ENCODE measurements at places on chromosomes 12 and 14.

GRCh38 chr12:62847709-62848108, 87.2 kb downstream of the PPM1H start:
- DNase-seq = no peak

- DNase-seq = no peak
Observed at GRCh38 chr14:102066041-102066451, 20.8 kb downstream of the HSP90AA1 start.

DNA sequence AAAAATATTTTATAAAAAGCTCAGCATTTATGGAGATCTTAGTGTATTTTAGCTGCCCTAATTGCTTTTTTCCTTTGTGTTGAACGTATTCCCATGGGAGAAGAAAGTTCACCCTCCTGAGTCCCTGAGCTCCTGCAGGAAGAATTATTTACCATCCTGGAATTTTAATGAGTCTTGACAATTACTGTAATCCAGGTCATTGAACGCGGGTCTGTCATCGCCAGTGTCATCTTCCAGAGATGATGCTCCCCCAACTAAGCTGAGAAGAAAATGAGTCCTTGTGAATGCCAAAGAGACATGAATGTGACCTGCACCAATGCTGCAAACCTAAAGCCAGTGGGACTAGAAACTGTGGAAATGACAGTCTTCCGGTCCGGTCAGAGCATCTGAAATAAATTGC, 129.5 kb downstream of the FBXL14 start:
- DNase-seq = no peak

- DNase-seq = no peak
Observed at GRCh38 chr14:47102472-47102871, 450.9 kb upstream of the RPL10L start.

GRCh38 chr12:132360906-132361777, 31.8 kb upstream of the GALNT9 start:
- DNase-seq = no peak

- DNase-seq = no peak
Observed at GRCh38 chr14:104705340-104706047, 16.1 kb downstream of the INF2 start.

DNA sequence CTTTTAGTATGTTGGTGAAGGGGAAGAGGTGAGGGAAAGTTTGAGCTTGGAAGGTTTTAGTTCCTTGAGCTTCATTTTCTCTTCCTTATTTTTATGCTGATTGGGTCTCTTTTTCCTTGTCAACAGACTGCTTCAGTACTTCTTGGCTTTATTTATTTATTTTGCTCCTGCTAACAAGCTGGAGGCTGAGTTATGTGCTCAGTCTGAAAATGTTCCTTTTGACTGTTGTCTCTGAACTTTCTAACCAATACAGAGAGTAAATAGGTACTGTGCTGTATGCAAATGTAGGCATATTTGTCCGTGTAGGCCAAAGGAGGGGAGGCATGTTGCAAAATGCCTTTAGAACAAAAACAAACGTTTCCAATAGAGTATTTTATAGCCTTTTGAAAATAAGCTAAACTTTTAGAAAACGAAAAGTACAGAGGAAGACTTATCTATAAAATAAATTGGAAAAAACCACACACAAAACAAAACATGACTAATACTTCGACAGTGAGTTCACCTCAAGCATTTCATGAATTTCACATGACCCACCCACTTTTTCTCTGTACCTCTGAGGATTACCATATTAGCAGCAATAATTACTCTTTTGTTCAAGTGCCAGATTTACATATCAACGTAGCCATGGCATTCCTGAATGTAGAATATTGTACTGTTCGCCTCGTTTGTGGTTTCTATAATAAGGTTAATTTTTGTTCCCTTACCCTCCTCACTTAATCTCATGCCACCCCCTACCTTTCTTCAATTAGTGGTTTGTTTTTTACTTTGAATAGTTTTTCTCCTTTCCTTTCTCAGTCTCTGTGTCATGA, 4.7 kb upstream of the CREBL2 start:
- peak; percentile 29 for DNase-seq

- no peak for DNase-seq
Observed at GRCh38 chr14:106506881-106507305, 980.5 kb downstream of the TMEM121 start.
